ENCODE measurements at places on chromosomes 12 and 14.

- no peak for DNase-seq
These were observed 10.2 kb downstream of the HEATR5A start for GRCh38 chr14:31410048-31410650.

DNA sequence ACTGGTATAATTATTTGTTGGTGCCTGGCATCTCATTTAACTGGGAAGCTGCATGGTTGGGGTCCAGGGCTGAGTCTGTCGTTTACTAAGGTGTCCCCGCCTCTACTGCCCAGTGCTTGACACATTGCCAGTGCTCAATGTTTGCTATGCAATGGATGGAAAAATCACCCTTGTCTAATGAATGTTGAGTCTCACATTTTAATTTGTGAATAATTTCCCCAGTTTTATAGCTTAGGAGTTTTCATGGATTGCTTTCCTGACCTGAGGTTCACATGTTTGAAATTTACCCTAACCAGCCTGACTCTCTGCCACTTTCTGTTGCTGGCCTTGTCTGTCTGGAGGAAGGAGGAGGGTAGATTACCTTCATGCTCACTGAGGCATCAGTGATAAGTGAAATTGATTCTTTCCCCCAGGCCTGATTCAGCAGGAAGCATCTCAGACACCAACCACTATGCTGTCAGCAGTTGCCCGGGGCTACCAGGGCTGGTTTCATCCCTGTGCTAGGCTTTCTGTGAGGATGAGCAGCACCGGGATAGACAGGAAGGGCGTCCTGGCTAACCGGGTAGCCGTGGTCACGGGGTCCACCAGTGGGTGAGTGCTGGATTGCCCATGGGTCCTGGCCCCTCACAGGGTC lies 2.4 kb downstream of the DHRS2 start:
- no peak for DNase-seq

GRCh38 chr14:24506443-24506842 lies 1.6 kb downstream of the CMA1 start:
- no peak for DNase-seq

DNA sequence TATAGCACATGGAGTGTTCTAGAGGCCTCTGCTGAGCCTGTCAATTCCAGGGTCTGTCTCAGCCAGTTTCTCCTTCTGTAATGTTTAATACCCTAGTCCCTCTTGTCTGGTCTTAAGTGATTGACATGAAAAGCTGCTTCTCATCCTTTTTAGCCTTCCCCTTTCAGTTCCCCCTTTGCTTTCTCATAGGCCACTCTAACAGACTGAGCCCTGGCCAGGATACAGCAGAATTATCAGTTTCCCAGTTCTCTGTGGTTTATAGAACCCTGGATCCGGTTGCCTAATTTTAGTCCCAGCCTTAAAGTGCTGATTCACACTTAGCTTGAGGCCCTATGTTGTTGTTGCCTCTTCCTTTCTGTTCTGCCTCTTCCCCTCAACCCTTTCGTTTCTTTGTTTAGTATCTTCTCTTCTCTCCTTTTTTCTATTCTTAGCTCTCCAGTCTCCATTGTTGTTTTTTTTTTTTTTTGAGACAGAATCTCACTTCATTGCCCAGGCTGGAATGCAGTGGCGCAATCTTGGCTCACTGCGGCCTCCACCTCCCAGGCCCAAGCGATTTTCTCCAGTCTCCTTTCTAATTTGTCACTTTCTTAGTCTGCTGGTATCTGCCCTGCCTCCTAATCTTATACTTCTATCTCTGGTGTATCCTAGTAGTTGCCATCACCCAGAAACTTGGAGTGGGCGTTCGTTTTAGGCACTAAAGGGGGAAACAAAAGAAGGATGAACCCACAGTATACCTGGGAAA lies 2.9 kb upstream of the BIN2 start:
- DNase-seq: no peak

DNA sequence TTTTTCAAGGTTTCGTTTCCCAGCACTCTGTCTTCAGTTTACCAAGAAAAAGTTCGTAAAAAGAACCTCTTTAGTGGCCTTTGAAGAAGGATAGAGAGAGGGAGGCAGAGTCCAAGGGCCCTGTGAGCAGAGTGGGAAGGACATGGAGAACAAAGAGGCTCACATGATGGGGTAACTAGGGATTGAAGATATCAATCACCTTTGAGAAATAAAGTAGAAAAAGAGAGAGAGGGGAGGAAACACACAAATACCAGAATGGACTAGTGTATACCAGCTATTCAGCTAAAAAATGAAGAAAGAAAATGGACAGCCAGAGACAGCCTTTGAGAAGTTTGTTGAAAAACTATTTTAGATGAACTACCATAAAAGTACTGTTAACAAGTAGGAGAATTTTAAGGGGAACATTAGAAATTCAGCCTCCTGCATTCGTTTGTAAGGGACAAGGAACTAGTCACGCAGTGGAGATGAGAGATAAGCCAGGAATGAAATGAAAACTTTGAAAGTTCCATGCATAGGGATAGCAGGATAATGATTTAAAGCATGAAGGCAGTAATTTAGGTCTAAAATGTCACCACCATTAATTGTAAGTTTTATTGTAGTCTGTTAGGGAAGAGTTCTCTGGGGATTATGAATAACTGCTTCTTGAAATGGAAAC lies 82.1 kb downstream of the SPTSSA start:
- DNase-seq: no peak

- DNase-seq: no peak
These were observed 154.3 kb upstream of the GSC start for GRCh38 chr14:94924189-94924588.
